ENCODE measurements at places on chromosomes 16 and 17.

DNA sequence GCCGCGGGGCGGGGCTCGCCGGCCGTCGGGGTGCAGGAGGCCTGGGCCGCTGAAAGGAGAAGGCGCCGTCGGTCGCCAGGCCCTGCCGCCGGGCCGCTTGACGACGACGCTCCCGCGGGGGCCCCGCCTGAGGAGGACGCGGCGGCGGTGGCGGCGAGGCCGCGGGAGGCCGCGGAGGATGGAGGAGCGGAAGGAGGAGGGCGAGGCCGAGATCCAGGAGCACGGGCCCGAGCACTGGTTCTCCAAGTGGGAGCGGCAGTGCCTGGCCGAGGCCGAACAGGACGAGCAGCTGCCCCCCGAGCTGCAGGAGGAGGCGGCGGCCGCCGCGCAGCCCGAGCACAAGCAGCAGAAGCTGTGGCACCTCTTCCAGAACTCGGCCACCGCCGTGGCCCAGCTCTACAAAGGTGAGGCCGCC, 430 bp downstream of the HAPSTR1 start:
- DNase-seq = peak; percentile 29

DNA sequence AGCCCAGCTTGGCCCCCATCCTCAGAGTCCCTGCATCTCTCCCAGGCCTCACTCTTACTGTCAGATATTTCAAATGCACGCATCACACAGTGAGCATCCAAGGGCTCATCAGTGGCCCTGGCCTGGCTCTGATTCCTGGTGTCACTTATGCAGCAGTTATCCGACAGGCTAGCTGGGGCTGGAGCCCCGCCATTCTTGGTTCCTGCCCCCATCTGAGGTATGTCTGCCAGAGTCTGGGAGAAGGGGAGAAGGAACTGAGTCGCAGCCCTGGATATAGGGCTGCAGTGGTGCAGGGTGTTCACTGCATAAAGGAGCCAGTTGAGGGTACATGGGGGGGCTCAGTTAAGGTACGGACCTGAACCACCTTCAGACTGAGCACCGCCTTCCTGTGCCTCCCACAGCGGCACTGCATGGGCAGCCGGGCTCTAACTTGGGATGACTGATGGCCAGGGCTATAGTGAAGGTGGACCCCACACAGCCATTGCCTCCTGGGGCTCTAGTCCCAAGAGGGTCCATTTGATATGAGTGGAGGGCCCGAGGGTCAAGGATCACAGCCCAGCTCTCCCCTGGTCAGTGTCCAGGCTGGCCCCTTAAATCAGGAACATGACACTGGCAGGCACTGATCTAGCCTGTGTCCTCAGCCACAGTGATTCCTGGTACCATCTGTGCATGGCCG, 1.8 kb upstream of the RASD1 start:
- DNase-seq = no peak

DNA sequence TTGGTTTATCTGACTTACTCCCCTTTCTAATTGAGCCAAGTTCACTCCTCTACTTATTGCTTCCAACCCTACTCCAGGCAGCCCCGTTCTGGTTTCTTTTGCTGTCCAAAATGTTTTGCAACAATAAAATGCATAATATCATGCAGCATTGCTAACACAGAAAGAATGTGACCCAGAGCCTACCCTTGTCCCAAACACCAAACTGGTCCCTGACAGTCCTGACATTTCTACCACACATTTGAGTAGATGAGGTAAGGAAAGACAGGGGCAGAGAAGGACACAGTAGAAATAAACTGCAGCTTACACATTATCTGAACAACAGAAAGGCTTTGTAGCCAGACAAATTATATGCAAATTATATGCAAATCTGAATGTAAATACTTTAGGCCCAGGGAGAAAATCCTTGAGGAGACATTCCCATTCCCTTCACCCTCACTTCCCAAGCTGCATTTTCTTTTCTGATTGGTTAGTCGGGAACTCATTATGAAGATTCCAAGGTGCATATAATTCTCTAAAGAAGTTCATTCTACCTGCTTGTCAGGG, 31.6 kb downstream of the SOX9 start:
- no peak for DNase-seq

- no peak for DNase-seq
Measured at GRCh38 chr17:31699281-31699680, 159.8 kb downstream of the COPRS start.

- DNase-seq = no peak
Measured at GRCh38 chr17:73508931-73509605, 135.2 kb downstream of the SDK2 start.

DNA sequence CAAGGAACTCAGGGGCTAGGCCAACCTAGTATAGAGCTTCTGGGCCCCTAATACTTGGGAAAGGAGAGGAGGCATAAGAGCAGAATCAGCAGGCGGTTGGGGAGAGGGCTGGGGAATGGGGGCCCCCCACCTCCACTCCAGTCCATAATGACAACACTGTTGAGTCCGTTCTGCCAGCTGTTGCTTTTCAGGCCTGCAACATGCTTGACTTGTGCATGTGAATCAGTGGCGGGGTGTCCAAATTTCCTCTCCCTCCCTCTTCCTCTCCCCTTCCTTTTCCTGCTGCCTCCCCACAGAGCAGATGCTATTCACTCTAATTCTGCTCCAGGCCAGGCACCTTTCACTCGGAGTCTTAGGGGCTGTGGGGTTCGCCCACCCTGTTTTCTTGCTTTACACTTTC, 31.7 kb downstream of the SGSM2 start:
- no peak for DNase-seq

DNA sequence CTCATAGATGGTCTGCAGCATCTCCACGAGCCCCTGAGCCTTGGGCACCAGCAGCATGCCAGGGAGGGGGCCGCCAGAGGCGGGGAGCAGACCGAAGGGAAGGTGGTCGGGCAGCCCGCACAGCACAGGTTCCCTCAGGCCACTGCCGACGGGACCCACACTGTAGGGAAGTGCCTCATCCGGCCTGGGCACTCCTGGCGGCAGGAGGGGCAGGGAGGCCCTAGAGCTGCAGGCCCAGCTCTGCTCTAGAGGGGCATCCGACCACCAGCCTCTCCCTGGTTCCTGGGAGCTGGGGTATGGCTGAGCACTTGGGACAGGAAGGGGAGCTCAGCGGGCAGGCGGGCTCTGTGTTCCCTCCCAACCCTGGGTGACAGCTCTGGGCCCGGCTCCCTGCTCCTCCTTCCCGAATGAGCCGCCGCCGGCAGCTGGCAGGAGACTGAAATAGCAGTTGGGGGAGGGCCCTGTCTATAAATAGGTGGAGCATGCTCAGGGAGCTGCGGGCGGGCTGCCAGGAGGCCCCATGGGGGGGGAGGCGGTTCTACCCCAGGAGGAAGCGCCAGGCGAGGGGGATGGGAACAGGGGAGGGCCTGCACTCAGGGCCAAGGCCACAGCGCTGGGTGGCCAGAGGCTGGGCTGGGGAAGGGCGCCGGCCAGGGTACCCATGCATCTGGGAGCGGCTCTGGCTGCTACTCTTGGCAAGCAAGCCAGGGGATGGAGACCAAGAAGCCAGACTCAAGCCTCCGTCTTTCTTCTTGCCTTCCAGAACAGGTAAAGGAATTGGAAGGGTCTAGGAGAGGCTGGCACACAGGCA, 12.4 kb downstream of the HDAC5 start:
- peak; percentile 97 for DNase-seq

DNA sequence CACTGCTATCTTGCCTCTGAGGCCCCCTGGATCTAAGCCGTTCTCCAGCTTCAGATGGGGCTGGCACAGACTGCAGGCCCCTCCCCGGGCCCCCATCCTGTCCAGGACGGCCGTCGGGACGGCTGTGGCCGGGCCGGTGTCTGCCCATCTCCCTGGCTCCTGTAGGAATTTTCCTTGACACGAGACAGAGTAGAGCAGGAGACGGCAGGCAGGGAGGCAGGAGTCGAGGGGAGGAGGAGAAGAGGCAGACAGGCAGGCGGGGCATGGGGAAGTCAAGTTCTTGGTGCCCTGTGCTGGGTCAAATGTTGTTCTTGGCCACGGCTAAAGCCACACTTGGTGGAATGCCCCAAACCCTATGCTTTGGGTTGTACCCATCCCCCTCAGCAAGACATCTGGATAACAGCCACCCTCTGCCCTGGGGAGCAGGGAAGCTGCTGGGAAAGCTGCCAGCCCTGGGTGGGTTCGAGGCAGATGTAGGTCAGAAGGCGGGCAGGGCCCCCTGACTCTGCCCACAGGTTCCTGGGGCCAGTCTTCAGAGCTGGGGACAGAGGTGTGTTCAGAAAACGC, 4.0 kb downstream of the C1QTNF1 start:
- no peak for DNase-seq

DNA sequence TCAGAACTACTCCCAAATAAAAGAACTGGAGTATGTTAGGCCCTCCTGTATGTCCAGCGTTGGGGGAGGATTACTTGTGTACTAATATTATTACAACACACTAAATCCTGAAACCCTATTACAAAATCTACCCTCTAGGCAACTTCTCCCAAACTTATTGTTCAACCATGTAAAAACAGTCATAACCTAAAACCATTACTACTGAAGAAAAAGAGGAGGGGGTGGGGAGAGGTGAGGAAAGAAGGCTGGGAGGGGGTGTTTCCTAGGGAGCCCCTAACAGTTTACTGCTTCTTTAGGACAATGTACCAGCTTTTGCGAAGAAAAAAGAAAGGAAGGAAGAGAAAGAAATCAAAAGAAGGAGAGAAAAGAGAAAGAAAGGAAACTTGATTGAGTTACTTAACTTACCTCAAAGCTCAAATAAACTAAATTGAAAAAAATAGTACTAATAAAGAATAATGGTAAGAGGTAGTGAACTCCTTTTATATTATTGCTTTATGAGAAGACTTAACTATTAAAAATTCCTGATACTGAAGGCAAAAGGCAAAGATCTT, 2.3 kb downstream of the SALL1 start:
- no peak for DNase-seq

DNA sequence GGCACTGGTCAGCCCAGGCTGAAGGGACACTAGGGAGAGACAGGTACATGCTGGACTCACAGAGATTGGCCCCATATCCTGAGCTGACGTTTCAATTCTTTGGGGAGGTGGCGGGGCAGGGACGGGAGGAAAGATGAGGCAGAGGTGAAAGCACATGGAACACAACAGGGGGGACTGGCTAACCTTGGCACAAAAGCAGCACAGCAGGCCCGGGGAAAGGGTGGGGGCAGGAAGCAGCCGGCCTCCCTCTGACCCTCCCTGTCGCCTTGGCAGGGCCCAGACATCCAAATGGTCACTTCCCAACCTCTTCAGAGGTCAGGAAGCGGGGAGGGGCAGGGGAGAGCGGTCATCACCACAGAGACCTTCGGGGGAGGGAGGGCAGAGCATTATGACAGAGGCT, 6.6 kb downstream of the VAT1 start:
- DNase-seq = no peak

DNA sequence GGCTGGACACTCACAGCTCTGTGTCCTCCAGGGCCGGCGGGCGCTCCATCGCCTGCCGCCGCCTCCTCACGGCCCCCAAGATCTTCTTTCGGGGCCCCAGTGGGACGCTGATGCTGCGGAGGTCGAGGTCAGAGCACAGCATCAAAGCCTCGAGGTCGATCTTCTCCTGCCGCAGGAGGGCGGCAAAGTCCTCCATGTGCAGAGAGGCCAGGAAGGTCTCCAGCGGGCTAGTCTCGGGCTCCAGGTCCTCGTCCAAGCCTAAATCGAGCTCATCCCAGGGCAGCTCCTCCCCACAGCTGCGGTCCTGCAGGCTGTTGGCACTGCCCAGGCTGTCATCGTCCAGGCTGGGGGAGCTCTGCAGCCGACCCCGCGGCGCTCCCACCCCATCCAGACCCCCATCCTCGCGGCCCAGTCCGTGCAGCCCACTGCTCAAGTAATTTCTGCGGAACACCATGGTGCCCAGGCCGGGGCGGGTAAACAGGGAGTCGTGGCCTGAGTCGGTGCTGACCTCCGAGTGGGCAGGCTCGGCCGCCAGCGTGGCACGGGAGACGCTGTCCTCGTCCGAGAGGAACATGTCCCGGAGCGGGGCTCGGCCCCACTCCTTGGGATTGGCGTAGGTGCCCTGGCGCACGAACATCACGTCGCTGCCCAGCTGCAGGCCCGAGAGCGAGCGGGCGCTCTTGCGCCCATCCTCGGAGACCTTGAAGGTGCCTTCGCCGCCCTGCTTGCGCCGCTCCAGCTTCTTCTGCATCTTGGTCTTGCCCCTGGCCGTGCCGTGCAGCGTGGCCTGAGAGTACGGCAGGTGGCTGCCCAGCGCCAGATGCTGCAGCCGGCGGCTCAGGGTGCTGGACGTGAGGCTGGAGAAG, 3.4 kb downstream of the USH1G start:
- DNase-seq = no peak

DNA sequence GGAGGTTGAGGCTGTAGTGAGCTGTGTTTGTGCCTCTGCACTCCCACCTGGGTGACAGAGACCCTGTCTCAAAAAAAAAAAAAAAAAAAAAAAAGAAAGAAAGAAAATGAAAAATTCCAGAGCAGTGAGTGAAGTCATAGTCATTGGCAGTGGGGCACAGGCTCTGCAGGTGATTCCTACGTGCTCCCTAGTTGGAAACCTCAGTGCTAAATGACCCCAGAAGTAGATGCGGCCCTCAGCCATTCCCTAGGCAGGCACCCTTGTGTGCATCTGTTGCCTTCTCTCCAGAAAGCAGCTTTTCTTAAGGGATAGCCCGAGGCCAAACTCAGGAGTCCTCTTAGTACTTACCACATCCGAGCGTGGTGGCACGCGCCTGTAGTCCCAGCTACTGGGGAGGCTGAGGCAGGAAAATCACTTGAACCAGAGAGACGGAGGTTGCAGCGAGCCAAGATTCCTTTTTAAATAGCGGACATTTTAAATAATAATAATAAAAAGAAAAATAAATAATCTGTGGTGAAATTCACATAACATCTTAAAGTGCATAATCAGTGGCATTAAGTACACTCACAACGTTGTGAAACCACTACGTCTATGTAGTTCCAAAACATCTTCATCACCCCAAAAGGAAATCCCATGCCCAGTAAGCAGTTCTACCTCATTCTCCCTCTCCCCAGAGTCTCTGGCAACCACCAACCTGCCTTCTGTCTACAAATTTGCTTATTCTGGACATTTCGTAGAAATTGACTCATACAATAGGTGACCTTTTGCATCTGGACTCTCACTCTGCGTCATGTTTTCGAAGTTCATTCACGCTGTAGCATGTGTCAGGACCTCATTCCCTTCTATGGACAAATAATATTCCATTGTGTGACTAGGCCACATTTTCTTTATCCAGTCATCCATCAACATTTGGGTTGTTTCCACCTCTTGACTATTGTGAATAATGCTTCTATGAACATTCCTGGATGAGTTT, 12.5 kb upstream of the SPHK1 start:
- DNase-seq = no peak
